ENCODE measurements at places on chromosomes 1 and 21.

- DNase-seq: no peak
Measured at GRCh38 chr1:239164451-239165180, 221.8 kb upstream of the CHRM3 start.

GRCh38 chr1:153746174-153746573, 18.3 kb downstream of the INTS3 start:
- no peak for DNase-seq

DNA sequence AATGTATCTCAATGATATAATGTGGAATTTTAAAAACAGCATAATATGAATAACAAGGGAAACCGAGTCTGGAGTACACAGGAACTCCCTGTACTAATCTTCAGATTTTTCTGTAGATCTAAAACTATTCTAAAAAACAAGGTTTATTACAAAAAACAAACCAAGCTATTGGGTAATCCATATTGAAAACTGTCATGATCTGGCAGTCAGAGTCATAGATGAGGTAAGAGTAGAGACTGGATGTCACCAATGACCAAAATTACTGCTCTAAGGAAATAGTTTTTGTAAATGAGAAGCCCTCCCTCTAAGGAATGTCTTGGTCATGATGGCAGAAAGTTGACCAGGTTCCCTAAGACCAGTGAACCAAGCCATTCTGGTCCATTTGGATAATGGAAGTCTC, 2.4 kb upstream of the SPOCD1 start:
- DNase-seq: no peak

GRCh38 chr1:76066394-76066793, 8.2 kb upstream of the ST6GALNAC3 start:
- DNase-seq: no peak

GRCh38 chr1:103101399-103101798, 6.9 kb downstream of the COL11A1 start:
- DNase-seq: no peak

GRCh38 chr21:33751120-33751519, 108.8 kb downstream of the ITSN1 start:
- DNase-seq: no peak

GRCh38 chr1:3889936-3890335, 10.1 kb downstream of the C1orf174 start:
- DNase-seq: no peak
